ENCODE measurements at places on chromosomes 13 and 19. TPM values are rescaled to one million over a fixed set of nuclear protein-coding genes. Genes with fewer than 3 reads are reported as not detected.

LILRA5 gene
- polyA plus RNA-seq, result 1.7 TPM

ZIK1 gene
- 23.8 TPM for polyA plus RNA-seq

U2AF1L4 gene
- 19.0 TPM for polyA plus RNA-seq

SPRED3 gene
- polyA plus RNA-seq, result 0.80 TPM

GRIK5 gene
- 23.2 TPM for polyA plus RNA-seq

- DNase-seq, result no peak
These were observed 7.0 kb upstream of the EPOR start for GRCh38 chr19:11390933-11391680.

DNA sequence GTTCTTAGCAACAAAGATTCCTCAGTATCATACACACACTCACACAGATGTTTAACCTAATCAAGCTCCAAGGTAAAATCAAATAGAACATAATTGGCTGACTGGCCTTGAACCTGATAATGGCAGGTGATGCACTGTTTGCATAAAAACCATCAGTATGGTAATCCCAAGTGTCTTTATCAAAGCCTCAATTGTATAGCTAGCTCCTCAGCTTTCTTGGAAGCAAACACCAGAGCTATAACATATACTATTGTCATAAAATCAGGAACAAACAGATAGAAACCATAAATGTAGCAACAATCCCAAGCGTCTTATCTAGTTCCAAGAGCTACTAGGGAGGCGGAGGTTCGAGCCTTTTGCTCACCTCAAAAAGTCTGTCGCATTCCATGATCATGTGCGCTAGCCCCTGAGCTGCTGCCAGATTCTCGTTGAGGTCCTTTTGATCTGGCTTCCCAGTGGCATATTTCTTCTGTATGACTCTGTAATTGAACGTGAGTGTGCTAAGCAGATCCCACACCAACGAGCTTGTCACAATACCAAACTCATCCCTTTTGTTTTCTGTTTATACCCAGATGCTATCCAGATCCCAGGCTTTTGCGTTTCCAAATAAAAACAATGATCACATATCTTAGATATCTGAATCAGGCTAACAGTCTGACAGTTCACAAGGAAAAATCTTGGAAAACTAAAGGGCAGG, 95.3 kb downstream of the KL start:
- no peak for DNase-seq

- no peak for DNase-seq
These were observed 27.2 kb downstream of the MED26 start for GRCh38 chr19:16600824-16601223.

DNA sequence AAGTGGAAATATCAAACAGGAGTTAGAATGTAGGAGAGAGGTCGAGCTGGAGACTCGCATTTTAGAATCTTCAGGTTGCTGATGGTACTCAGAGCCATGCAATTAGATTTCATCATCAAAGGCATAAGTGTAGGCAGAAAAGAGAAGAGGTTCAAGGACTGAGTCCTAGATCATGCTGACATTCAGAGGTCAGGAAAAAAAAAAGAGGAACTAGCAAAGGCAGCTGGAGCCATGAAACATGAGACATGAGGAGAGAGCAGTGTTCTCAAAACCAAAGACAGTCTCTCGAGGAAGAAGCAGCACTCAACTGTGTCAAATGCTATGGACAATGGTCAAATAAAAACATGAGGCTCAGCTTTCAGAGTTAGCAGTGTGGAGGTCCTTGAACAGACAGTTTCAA, 12.4 kb upstream of the TPP2 start:
- peak; percentile 28 for DNase-seq

- DNase-seq, result no peak
These were observed 509.5 kb downstream of the UQCRFS1 start for GRCh38 chr19:28703400-28703956.

DNA sequence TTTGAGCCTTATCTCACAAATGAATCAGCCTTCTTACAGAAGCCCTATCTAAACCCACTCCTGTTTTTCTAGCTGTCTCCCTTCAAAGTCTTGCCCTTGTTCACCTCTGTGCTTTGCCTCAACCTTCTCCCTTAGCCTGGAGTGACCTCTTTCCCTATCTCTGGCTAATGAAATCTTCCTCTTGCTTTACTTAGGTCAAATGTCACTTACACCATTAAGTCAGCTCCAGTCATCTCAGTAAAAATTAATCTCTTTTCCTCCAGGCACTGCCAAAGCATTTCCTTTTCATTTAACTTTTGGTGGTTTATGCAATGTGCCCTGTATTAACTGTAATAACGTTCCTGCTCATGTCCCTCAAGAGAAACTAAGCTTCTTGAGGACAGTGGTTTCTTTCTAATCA, 596.5 kb upstream of the MIR17HG start:
- no peak for DNase-seq

DNA sequence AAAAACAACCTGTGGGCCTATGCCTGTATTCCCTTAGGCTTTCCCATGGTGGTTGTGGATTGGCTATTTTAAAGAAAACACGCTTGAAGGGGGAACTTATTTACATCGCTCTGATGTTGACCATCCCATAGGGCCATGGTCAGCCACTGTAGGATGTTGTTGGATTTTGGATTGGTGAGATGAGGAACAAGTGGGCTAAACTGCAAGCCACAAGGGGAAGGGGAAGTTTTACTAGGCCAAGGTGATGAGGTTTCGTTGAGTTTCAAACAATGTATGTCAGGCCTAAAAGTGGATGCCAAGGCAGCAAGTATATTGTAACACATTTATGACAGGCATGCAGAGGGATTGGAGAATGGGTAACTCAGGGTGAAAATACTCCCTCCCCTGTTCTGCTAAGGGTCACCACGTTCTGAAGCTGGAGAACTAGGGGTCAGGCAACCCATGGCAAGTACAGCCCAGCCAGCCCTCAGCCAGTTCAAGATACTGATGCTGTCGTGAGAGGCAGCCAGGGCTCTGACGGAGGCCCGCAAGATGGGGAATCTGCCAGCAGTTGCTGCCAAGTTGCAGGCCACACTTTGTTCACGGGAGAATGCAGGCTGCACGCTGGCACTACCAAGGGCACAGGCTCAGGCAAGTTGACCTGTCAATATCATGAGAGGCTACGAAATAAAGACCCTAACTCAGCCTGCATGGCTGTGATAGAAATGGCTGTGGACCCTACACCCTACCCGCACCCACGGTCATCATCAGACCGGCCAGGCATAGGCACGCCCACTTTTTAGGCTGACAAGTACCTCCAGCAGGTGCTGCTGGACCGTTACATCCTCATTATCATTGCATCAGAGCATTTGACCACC, 11.1 kb downstream of the IRGC start:
- DNase-seq, result no peak
